ENCODE measurements at places on chromosomes 3 and 15.

- DNase-seq, result no peak
Observed at GRCh38 chr3:140731440-140732119, 53.7 kb downstream of the TRIM42 start.

- no peak for DNase-seq
Observed at GRCh38 chr15:41476416-41477048, 17.1 kb upstream of the ITPKA start.

- DNase-seq, result no peak
Observed at GRCh38 chr3:134307425-134307824, 56.8 kb upstream of the RYK start.

GRCh38 chr3:126915015-126915414, 67.9 kb upstream of the PLXNA1 start:
- no peak for DNase-seq

GRCh38 chr15:63086271-63086670, 35.4 kb upstream of the LACTB start:
- no peak for DNase-seq

DNA sequence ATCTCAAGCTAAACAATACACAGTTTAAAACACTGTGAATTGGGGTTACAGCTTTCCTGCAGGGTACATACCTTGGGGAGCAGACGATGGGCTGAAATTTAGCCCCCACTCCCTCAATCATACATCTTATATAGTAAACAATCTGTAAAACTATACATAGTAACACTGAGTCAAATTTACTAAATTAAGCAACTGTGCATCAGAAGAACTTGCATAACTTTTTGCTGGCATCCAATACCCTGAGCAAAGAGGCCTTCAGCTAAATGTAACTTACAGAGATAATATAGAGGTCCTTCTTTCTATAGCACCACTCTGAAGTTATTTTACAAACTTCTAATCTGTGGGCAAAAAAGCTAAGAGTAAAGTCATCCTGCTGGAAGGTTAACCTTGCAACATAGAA, 603.6 kb upstream of the TGFBR2 start:
- DNase-seq, result no peak

DNA sequence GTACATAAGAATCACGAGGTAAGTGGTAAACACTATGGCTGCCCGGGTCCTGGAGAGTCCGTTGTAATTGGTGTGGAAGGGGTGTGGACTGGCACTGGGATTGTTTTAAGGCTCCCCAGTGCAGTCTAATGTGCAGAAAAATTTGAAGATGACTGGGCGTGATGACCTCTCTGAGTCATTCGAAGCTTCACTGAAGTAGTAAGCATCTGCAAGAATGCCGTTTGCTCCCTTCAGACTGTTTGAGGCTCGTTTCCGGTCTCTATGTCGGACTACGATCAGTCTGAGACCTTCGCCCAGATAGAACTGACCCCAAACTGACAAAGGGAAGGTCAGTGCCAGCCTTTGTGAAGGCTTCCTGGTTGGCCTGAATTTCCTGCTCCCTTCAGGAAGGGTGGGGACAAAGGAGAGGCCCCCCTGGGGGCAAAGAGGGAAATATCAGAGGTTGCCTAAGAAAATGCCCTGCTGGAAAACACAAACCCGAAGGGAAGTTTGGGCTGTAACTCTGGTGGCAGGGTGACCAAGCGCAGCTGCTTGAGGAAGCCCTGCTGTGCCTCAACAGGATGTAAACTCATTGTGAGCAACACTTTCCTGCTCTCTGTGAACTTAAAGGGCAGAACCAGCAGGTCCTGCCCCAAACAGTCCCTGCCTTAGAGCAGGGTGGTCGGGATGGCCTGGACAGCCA, 34.6 kb downstream of the BTD start:
- no peak for DNase-seq

GRCh38 chr3:138547342-138547975, 46.6 kb downstream of the CEP70 start:
- DNase-seq, result no peak
